Osteoblast (primary cell): ENCODE measurements at places on chromosomes 2 and 18.
A peak's percentile ranks its signal among the peaks of the same experiment; 100 is the strongest.

DNA sequence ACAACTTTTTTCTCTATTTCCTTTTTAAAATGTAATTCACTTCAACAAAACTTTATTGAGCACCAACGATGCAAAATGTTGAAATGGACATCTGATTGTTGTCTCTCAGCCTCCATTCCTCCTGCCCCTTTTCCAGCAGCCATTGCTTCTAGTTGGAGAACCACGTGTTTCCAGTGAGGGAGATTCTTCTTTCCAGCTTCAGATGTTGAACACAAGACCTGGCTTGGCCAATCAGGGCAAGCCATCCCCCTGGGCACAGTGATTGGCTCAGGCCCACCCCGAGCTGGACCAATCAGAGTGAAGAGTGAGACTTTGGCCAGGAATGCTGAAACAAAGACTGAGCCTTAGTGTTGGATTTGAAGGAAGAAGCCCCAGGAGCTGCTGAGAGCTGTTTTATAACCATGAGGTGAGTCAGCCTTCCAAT lies 59.0 kb downstream of the E2F6 start:
- peak; percentile 95 for DNase-seq

DNA sequence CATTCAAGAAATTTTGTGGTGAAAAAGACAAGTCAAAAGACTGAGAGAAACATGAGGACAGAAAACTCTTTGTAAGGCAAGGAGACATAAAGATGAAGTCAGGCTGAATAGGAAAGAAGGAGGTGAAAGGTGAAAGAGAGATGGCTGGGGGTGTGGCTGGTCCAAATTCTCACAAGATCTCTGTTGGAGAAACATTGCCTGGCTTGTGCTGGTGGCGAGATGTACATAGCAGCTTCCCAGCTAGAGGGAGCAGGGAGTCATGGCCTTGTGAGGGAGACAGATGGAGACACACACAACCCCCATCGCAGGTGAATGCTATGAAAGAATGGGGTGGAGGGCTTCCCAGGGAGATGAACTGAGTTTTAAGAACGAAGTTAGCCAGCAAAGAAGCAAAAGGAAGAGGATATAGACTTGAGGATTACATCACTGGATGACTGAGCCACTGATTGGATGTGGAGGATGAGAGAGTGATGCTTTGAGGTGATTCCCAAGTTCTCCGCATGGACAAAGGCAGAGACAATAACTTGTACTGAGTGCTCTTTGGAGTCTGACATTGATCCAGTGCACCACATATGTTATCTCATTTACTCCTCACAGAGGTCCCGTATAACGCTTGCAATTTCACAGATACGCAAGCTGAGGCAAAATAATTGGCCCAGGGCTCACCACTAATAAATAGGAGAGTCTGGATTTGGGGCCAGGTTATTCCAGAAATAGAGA lies 3.7 kb upstream of the EMX1 start:
- DNase-seq: peak; percentile 81

DNA sequence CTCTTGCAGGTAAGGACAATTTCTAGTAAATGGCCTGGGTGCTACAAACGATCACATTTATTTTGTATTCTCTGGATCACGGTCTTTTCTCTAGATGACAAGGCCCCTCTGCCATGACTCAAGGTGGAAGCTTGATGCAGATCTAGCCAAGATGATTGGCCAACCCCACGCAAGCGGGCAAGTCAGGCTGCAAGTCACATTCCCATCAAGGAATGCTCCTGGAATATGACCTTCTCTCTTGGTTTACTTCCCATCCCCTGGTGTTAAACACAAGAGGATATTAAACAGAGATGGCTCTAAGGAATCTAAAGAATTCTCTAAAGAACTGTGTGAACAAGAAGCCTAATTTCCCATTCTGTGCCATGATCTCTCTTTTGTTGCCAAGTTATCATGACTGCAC lies 97.3 kb upstream of the SERPINE2 start:
- no peak for DNase-seq

GRCh38 chr18:44198612-44199284 lies 481.9 kb upstream of the SETBP1 start:
- no peak for DNase-seq

DNA sequence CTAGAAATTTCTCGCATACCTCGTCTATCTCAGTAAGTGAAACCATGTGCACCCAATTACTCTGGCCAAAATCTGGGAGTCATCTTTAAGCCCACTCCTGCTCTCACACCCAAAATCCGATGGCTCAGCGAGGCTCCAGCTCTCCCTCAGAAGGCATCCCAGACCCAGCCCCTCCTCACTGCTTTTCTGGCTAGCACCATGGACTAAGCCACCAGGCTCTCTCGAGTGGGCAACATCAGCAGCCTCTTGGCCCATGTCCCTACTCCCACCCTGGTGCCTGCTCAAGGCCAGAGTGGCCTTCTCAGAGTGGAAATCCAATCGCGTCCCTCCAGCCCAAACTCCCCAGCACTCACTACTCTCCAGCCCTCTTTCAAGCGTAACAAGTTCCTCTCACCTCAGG lies 27.2 kb downstream of the TNS1 start:
- DNase-seq: no peak

DNA sequence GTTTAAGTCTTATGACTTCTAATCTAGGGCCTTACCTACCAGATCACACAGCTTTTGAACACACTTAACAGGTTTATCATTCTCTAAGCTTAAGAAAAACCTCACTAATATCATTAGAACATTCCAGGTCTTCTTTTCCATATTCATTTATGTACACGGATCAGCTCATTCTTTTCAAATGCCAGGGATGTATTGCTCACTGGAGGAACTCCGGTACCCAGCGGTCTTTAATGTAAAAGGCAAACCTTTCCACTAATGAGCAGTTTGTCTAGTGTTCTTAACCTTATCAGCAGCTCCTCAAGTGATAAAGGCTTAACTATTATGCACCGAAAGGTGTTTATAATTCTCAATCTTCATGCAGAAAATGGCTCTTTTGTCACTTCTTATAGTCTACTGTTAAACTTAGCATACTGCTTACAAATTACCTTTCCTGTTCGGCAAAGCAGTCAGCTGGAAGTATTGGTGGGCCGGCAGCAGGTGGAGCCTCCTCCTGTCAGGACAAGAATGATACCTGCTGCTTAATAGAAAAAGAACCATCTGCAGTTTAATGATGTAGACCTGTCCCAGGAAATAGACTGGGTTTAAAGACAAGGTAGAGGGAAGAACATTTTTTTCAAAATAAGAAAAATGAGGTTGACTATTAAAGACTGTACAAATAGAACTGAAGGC lies 142.7 kb downstream of the FIGN start:
- no peak for DNase-seq

- DNase-seq: peak; percentile 88
Observed at GRCh38 chr2:237790353-237790752, 8.2 kb upstream of the RBM44 start.

- DNase-seq: no peak
Observed at GRCh38 chr2:2061091-2061696, 269.9 kb downstream of the MYT1L start.

GRCh38 chr2:105287692-105288091 lies 41.8 kb downstream of the TGFBRAP1 start:
- DNase-seq: no peak

- DNase-seq: peak; percentile 98
Observed at GRCh38 chr18:37537868-37538525, 27.6 kb downstream of the CELF4 start.

DNA sequence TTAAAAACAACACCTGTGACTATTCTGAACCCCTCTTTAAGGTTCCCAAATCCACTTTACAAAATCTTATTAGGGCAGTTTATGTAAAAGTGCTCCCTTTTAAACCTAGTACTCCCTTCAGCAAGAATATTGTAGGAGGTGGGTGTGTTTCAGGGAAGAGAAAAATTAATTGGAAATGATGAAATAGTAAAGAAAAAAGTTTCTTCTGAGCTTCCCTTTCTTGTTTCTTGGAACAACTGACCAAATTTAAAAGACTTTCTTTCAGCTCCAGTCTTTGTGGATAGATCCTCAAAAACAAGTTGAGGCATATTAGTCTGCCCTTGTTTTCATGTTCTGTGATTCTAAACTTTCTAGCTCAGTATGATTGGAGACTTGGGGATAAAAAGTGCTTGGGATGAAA lies 3.0 kb downstream of the VWA3B start:
- DNase-seq: no peak

- DNase-seq: peak; percentile 63
Observed at GRCh38 chr2:237291138-237291792, 122.7 kb downstream of the COL6A3 start.

DNA sequence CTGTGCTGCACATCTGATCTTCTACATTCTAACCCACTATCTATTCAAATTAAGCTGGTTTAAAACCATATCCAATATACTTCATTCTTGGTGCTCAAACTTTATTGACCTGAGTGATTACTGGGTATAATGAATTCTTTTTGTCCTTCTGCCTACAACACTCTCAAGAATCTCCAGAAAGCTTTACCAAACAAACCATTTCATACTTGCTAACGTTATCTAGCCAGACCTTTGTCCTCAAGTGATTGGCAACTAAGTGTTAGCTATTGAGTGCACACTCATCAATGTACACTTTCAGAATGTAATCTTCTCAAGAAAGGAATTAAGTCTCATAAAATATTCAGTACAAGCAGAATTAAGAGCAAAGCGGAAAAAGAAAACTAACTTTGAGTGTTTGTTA lies 1.4 kb downstream of the SUCLG1 start:
- no peak for DNase-seq

DNA sequence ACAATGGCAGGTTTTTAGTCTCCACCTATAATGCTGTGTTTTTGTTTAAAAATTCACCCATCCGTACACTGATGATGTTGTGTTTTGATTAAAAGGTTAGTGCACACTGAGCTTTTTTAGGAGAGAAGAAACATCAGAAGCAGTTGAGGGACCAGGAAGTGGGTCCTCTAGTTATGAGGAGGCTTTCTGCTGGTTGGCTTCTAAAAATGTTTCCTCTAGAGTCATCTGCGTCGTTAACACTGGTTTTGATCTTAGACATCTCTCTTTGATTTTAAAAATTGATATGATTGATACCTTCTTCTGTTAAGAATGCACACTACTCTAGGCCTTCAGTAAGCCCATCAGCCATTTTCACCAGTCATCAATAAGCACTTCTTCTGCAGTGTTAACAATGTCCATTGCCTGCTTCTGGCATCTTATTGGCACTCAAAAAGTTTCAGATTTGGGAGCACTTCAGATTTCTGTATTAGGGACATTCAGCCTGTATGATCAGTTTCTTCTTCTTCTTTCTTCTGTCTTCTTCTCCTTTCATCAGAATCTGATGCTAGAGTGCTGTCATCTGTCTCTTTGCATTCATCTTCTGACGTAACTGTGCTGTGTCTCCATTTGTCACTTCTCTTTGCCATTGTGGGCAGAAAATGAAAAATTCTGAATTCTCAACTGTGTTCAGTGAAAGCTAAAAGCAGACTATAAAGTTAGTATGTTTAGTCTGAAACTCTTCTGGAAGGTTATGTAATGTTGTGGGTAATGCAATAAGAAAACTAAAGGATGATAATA lies 56.3 kb downstream of the PHLPP1 start:
- no peak for DNase-seq

GRCh38 chr2:105324732-105325131 lies 4.8 kb downstream of the TGFBRAP1 start:
- peak; percentile 89 for DNase-seq

- no peak for DNase-seq
Observed at GRCh38 chr2:10417551-10418335, 30.4 kb downstream of the ODC1 start.

- peak; percentile 74 for DNase-seq
Observed at GRCh38 chr2:232894251-232894650, 24.2 kb downstream of the SNORC start.

DNA sequence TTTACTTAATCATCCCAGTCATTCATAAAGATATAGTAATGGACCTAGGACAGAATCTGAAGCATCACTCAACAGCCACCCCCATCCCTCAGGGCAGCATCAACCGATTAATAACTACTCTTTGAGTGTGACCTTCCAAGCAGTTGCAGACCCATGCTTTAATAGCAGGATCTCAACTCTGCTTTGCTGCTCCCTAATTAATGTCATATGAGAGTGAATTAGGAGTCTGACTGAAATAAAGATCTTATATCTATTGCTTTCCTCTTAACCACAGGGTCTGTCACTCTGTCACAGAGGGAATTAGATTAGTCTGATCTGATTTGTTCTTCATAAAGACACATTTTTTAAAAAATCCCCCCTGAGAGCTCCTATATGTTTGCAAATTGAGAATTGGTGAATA lies 46.1 kb upstream of the LRP1B start:
- no peak for DNase-seq

DNA sequence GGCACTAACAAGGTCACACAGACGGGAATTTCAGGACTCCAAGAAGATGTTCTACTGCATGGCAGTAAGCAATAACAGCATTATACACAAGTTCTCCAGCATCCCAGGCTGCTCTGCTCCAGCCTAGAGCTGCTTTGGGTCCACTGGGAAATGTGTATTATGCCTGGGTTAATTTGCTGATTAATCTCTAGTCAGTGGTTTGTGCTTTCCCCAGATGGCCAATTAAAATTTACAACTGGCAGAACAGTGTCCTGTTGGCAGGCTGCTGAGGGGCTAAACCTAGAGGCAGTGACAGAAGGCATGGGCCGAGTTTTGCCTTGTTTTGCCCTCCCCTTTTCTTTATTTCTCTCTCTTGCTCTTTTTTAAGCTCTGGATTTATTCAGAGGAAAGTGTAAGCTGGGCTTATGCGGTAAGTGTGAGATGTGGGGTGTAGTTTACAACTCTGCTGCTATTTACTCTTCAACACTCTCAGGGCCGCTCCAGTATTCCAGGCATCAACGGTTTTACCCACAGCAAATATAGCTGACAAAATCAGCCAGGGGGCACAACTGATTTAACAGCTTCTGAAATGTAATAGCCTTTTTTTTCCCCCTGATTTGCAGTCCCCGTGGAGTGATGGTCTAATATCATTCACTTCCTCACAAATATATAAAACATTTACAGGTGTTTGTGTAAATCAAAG lies 348.0 kb downstream of the GPD2 start:
- peak; percentile 15 for DNase-seq

- DNase-seq: peak; percentile 45
Observed at GRCh38 chr18:25921677-25922421, 168.6 kb downstream of the SS18 start.

- DNase-seq: no peak
Observed at GRCh38 chr2:86042256-86043168, 63.2 kb downstream of the POLR1A start.

DNA sequence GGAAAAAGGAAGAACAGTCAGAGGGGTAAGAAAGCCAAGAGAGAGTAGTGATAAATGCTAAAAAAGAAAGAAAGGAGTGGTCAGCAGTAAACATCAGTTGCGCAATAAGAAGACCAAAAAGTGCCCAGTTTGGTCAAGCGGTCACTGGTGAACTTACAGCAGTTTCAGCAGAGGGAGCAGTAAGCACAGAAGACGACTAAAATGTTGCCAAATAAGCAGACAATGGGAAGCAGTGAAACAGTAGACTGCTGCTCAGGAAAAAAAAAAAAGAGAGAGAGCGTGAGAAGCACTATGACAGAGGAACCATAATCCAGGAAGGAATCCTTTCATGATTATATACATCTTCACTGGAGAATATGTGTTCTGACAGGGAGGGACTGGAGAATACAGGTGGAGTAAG lies 45.8 kb downstream of the DNAJC10 start:
- DNase-seq: no peak

DNA sequence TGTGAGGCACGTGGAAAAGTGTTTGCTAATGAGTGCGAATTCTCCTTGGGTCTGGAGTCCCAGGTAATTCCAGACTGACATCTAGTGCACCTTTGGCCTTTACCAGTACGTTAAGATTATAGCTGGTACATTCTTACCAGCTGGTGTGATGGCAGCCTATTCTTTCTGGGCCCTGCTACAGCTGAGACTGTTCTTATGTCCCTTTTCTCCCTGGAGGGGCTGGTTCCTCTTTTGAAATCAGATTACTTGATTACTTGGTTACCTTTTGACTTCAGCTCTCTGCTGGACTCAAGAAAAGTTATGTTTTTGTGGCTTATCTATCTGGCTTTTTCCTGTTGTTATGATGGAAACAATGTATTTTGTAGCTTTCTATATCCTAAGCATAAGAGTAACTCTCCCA lies 14.5 kb downstream of the CABYR start:
- no peak for DNase-seq
